ENCODE measurements at places on chromosomes 7 and 10.

DNA sequence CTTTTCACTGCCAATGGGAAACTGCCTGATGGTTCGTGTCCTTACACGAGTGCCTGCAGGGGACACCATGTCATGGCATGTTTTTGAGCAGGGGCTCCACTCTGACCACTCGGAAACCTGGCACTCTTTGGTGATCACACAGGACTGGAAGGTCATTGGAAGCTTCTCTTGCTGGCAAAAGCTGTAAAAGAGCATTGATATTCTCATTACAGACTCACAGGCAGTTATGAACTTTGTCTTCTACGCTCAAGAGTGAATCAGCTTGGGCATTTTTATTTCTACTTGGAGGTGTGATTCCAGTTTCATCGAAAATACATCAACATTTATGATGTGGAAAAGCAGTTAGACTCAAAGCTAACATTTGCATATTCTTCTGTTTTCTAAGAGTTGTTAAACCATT, 238.7 kb downstream of the THSD7A start:
- no peak for DNase-seq

GRCh38 chr7:99822731-99823718, 4.8 kb upstream of the CYP3A43 start:
- peak; percentile 29 for DNase-seq

DNA sequence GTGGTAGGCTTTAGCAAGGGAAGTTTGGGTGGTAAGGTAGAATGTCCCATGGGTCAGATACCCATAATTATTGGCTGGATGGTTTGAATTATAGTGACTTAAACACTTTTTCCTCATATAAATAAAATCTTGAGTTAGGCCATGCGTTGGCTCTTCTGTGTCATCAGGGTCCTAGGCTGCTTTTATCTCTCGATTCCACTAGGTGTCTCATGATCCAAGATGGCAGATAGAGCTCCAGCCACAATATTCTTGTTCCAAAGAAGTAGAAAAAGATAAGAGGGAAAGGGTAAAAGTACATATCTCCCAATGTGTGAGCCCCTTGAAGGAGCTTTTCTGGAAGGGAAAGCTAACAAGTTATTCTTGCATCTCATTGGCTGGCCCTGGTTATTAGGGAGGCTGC, 144.7 kb downstream of the GRK5 start:
- no peak for DNase-seq

GRCh38 chr10:88500656-88501055, 82.5 kb downstream of the RNLS start:
- DNase-seq: no peak

DNA sequence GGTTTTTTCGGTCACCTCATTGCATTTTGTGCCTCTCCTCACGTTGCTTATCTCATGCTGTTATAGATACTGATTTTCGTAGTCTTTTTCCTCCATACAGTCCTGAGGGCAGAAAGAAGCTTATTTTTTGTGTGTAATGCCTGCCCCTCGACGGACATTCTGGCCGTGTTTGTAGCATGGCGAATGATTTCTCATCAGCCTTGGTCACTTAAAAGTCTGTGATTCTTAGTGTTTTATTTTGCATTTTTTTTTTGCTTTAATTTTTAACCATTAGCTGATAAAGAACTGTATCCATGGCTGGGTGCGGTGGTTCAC, 469 bp upstream of the NOC3L start:
- DNase-seq: no peak

DNA sequence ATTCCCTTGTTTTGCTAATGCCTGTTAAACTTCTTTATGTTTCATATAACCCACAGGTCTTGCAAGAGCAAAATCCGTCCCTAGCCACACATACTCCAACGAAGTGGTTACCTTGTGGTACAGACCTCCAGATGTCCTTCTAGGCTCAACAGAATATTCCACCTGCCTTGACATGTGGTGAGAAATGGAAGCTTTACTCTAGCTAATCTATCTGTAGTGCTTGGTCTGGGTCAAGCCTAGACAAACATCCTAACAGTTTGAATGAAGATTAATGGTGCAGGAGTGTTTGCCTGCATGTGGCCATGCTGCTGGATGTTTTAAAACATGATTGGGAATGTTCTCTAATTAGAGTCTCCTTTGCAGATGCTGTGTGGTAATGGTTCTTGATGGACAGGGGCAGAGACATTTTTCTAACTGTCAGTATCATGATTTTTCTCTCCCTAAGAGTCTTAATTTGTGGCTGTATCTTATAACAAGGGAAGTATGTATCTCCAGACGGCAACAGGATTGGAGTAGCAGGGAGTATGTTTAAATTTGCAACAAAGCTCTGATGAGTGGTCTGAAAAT, 308.5 kb upstream of the FZD1 start:
- DNase-seq: no peak

DNA sequence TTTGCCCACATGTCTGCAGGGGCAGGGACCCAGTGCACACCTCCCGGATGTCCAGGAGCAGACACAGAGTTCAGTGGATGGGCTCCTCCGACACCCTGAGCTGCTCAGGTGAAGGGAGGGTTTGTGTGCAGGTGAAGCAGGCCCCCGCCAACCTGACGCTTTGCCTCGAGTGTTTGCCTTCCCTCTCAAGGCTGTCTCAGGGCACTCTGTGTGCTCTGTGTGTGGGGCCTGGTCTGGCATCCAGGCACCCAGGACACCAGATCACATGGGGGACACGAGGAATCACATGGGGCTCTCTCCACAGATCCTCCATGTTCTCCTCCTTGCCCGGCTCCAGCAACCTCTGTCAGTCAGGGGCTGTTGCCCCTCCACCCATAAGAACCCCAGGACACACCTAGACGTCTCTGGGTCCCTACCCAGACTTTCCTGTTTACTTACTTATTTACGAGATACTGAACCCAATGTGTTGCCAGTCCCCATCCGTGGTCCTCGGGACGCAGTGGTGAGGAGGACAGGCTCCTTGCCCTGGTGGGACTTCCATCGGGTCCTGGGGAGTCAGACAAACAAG, 99.5 kb downstream of the HTR5A start:
- no peak for DNase-seq

DNA sequence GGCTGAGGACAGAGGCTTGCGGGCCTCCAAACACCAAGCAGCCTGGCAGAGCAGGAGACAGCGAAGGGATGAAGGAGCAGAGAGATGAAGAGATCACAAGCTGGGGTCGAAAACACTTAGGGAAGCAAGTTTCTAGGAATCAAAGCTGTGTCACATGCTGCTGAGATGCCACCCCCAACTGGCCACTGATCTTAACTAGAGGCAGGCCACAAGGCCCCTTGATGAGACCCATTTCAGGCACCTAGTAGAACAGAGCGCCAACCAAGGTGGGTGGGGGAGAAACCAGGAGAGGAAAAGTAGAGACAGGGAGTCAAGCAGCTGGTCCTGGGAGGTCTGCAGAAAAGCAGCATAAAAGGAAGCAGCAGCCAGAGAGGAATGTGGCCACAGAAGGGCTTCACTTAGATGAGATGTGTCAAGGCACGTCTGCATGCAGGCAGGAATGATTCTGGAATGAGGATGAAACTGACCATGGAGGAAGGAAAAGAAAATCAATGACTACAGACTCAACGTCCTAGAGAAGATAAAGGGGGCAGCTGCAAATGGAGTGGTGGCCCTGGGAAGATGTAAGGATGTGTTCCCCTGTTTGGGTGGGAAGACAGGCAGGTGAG, 85.0 kb upstream of the DDC start:
- peak; percentile 41 for DNase-seq

DNA sequence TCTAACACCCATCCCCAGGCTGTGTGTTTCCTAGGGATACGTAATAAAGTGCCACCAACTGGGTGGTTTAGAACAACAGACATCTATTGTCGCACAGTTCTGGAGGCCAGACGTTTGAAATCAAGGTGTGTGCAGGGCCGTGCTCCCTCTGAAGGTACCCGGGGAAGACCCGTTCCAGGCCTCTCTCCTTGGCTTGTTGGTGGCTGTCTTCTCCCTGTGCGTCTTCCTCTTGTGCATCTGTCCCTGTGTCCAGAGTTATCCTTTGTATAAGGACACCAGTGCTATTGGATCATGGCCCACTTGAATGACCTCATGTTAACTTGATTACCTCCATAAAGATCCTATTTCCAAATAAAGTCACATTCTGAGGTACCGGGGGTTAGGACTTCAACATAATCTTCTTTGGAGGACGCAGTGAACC, 15.6 kb downstream of the GRK5 start:
- DNase-seq: no peak

- DNase-seq: peak; percentile 66
These were observed at the start of gene RELN for GRCh38 chr7:103989200-103989784. Gene RELN, minus strand, starts transcription at chr7:103989658. Its CDS starts 302 bp downstream, at chr7:103989356.

DNA sequence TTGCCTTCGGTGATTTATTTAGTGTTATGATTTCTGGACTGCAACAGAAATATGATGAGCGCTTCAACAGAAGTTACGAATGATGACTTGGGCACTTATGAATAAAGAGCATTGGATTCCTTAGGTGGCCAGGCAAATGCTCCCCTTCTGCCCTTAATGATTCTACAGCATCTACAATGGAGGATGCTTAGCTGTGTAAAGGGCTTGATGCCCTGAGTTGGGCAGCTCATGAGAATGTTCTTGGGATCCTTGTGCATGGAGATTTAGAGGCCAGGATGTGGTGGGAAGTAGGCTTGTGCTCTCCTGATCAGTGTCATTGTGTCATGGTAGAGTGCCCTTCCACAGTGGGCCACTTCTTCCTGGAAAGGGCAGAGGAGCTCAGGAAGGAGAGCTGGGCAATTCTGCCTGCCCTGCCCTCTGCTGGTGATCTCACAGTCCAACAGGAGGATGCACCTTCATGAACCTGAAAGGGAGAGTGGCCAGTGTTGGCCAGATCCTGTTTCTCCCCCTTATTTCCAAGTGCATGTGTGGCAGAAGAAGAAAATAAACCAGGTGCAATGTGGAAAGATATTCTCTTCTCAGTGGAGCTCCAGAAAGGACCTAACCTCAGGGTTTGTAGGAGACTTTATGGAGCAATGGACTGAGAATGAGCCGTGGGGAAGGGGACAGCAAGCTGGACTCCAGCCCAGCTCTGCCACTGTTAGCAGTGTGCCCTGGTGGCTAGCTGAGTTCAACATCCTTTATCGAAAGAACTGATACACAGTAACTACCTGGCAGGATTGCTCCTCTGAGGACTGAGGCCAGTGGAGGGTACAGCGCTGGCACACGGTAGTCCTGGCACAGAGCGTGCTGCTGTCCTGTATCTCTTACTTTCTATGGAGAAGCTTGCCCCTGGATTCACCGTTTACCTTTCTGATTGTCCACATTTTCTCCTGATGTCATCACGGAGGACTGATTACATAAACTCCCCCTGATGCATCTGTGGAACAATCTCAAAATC, 182.9 kb downstream of the BMPER start:
- DNase-seq: peak; percentile 81

GRCh38 chr7:93228302-93228701, 2.0 kb upstream of the HEPACAM2 start:
- no peak for DNase-seq

GRCh38 chr10:98367604-98368451, 47.2 kb downstream of the PYROXD2 start:
- DNase-seq: peak; percentile 44

GRCh38 chr10:4121502-4122380, 336.7 kb upstream of the KLF6 start:
- DNase-seq: no peak

DNA sequence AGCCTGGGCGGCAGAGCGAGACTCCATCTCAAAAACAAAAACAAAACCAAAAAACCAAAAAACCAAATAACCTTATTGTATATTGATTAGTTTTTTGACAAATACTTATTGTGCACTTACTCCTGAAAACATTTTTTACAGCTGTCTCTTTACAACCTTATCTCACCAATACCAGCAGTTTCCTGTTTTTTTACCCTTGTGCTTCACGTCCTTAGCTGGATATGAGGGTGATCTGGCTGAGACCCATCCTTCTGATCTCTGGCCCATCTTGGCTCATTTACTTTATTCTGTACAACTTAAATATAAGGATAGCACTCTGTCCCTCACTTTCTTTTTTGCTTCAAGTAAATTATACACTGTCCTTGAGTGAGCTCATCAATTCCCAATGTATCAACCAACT, 104.6 kb upstream of the DNAJB12 start:
- DNase-seq: no peak

DNA sequence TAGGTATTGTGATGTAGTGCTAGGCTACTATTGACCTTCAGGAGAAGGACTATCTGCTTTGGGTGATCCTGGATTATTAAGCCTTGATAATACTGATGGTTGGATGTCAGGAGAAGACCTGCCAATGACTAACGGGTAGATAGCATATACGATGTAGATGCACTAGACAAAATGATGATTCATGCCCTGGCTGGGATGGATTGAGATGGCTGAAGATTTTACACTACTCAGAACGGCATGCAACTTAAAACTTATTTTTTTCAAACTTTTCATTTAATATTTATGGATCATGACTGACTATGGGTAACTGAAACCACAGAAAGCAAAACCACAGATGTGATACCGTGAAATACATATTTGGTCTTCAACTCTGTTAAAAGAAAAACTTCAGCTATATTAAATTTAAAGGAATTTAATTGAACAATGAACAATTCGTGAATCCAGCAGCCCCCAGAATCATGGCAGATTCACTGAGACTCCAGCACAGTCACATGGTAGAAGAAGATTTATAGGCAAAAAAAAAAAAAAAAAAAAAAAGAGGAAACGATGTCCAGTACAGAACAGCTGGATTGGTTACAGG, 124.6 kb upstream of the CDK13 start:
- no peak for DNase-seq

DNA sequence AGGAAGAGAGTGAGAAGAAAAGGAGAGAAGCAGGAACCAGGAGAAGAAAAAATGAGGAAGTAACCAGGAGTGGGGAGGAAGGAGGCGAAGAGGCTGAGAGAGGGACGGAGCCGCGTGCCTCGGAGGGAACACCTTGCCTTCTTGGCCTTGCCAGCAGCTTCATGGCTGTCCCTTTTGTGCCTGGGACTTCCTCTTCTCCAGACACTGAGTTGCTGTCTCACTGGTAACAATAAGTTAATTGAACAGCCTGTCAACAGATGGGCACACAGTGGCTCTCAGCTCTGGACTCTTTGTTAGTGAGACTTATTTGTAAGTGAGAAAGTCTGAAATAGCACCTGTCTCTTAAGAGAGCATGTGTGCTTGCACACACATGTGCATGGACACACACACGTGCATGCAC, 83.2 kb downstream of the GATA3 start:
- no peak for DNase-seq

DNA sequence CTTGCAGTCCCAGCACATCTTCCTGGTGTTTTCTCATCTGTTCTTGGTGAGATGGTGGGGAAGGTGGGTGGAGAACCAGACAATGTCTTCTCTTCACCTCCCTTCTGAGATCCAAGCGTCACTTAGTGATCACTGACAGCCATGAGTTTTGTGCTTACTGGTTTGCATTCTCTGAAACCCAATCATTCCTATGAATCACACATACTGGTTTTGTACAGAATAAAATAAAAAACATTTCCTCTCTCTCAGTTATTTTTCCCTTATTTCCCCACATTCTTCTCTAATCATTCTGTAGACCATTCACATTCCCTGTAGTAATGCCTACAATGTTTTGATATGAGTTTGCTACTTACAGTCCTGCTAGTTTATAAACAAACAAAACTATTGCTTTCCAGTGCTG, 143.8 kb upstream of the SLC13A1 start:
- no peak for DNase-seq
